Aorta (tissue), 5 donors: ENCODE measurements at places on chromosomes 7 and 10.

DNA sequence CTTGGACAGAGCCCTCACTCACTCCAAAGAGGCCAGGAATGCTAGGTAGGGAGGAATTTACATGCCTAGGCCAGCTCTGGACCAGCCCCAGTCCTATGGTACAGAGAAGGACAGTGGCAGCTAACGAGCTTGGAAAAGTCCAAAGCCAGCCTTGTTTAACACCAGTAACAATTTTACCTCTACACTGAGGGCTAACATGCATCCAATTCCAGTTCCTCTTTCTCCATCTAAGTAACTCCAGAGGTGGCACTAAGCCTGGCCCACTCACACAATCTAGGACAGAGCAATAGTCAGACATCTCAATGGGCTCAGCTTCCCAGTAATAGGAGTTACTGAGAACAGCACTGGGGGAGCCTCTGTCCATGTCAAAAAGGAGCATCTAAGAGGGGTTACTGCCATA, 5.7 kb upstream of the LCOR start:
- no peak for DNase-seq

GRCh38 chr7:40120020-40120419, 14.4 kb downstream of the MPLKIP start:
- no peak for DNase-seq

- no peak for DNase-seq
Measured at GRCh38 chr7:150974468-150975391, 3.4 kb downstream of the KCNH2 start.

DNA sequence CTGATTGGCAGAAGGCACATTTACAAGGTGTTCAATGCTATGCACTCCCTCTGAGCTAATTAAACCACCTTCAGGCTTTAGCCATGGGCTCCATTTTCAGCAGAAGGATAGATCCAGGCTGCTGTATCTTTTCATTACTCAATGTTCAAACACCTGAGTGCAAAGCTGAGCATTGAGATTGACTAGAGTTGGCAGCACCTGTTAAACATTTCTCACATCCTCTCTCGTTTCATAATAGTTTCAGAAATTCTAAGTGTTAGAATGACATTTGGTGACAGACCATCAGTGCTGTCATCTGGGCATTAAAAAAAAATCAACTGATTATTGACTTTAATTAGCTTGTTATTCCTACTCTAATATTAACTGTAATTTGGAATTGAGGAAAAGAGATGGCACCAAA, 187.1 kb upstream of the SEMA3E start:
- no peak for DNase-seq

DNA sequence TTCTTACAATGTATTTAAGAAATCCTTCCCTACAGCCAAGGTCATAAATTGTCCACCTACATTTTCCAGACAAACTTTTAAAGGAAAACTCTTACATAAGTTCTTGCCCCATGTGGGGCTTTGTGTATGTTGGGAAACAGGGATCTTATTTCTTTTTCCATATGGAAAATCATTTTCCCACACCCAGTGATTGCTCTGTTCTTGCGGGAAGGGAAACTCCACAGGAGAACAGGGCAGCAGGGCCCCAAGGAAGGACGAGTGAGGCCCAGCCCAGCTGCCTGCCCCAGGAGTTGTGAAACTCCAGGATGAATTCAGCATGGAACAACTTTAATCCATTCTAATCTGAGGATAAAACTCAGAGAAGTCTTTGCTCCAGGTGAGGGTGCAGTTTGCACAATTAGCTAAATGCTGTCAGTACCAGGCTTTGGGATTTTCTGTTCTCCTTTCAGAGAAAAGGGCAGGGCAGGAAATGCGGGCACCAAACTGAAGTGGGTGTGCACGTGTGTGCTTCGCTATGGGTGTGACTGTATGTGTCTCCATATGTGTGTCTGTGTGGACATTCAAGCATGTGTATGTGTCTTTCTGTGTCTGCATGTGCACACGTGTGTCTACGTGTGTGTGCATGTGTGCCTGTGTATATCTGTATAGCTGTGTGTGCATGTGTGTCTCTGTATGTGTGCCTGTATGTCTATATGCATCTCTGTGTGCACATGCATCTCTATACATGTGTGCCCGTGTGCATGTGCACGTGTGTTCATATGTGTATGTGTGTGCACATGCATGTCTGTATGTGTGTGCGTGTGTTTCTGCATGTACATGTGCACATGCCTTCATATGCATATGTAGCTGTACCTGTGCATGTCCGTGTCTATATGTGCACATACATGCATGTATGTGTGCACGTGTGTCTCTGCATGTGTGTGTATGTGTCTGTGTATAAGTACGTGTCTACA, 102.0 kb upstream of the FAM20C start:
- DNase-seq: no peak

- no peak for DNase-seq
Measured at GRCh38 chr7:42264702-42265101, 27.7 kb upstream of the GLI3 start.

DNA sequence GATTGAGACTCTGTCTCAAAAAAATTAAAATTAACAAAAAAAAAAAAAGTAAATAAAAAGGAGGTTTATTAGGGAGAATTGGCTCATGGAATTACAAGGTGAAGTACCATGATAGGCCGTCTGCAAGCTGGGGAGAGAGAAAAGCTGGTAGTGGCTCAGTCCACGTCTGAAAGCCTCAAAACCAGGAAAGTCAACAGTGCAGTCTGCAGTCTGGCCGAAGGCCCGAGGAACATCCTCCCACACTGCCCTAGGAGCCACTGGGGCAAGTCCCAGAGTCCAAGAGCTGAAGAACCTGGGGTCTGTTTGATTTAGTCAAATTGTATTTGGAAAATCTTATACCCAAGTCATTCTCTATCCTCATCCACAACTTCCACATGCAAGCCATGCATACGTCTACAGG, 59.0 kb upstream of the RAB18 start:
- no peak for DNase-seq

GRCh38 chr7:17311952-17312351, 13.5 kb downstream of the AHR start:
- no peak for DNase-seq

DNA sequence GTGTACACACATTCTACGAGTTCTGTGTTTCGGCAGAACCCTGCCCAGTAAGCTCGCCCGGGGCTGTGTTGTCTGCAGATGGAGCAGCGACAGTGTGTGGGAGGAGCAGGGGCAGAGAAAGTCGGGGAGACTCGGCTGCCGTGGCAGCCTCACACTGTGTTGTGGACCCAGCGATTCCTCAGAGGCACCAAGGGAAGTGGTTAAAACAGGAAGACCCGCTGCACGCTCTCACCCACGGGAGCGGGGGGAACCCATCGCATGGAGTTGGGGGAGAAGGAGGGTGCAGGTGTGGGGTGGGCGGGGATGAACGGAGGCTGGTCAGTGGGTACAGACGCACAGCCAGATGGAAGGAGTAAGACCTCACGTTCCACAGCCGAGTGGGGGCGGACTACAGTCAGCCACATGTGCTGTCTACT, 250.2 kb downstream of the ELFN1 start:
- DNase-seq: no peak

DNA sequence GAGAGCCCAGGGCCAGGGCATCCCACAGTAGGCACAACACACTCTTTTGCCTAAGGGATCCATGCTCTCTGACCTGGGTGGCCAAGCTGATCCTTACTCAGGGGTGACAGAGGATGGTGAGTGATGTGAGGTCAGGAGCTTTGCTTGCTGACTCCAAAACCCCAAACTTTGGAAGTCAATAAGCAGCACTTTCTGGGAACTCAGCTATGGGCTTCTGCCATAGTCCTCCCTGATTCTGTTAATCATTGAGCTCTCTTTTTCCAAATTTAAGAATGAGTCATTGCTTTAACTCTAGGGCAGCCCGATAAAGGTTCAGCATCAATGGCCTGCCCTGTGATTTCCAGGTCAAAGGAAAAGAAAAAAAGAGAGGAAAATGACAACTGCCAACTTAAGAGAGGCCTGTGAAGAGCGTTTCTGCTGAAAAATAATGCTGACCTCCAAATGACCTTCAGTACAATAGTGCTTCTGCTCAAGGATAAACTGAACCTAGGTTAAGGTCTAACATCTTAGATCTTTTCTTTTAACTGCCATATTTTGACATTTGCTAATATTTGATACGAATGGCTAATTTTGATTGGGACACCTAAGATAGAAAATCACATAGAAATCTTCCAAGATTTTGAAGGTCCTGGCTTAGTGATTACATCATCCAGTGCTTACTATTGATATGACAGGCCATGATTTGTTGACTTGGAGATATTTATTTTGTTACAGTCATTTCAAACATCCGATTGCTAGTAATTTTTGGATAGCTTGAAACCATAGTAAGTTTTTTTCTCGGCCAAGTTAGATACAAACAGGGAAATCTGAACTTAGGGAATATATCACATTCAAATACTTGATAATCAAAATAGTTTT, 20.8 kb upstream of the RELN start:
- DNase-seq: no peak

- DNase-seq: no peak
Measured at GRCh38 chr7:14825912-14826311, 76.6 kb downstream of the DGKB start.

DNA sequence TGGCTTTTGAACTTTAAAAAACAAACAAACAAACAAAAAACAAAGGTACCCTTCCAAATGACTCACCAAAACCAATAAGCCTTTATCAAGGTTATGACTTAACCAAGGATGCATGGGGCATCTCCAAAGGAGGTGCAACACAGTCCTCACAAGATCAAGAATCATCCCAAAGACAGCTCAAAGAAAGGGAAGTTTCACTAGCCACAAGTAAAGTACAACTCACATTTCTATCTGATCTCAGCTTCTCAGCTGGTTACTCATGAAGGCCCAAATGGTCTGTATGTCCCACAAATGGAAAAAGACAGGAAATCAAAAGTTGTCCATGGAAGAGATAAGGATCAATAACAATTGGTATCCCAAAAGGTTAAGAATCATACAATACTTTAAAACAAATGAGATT, 6.0 kb upstream of the MKLN1 start:
- DNase-seq: no peak

GRCh38 chr10:110226543-110226925, 19.1 kb downstream of the MXI1 start:
- peak; percentile 97 for DNase-seq

GRCh38 chr10:11113156-11113555, 95.5 kb downstream of the CELF2 start:
- DNase-seq: no peak

GRCh38 chr7:132410861-132411541, 165.3 kb downstream of the PLXNA4 start:
- DNase-seq: no peak

DNA sequence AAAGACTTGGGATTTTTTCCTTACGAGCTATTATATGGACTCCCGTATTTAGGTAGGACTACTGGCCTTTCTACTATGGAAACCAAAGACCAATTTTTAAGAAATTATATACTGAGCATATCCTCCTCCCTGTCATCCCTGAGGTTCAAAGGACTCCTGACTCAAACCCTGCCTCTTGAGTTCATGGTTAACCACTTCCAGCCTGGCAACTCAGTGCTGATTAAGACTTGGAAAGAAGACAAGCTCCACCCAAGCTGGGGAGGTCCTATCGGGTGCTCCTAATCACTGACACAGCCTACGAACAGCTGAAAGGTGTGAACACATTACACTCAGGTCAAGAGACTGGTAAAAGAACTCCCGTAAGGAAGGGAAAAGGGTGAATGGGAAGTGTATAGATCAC, 66.8 kb downstream of the LYZL2 start:
- no peak for DNase-seq

GRCh38 chr7:33024189-33024757, 38.3 kb downstream of the NT5C3A start:
- DNase-seq: no peak

- DNase-seq: no peak
Measured at GRCh38 chr7:111232249-111233084, 141.5 kb downstream of the LRRN3 start.

GRCh38 chr7:38424750-38425463, 151.5 kb upstream of the TARP start:
- DNase-seq: no peak

GRCh38 chr10:84944187-84944586, 615.8 kb downstream of the CCSER2 start:
- DNase-seq: no peak

DNA sequence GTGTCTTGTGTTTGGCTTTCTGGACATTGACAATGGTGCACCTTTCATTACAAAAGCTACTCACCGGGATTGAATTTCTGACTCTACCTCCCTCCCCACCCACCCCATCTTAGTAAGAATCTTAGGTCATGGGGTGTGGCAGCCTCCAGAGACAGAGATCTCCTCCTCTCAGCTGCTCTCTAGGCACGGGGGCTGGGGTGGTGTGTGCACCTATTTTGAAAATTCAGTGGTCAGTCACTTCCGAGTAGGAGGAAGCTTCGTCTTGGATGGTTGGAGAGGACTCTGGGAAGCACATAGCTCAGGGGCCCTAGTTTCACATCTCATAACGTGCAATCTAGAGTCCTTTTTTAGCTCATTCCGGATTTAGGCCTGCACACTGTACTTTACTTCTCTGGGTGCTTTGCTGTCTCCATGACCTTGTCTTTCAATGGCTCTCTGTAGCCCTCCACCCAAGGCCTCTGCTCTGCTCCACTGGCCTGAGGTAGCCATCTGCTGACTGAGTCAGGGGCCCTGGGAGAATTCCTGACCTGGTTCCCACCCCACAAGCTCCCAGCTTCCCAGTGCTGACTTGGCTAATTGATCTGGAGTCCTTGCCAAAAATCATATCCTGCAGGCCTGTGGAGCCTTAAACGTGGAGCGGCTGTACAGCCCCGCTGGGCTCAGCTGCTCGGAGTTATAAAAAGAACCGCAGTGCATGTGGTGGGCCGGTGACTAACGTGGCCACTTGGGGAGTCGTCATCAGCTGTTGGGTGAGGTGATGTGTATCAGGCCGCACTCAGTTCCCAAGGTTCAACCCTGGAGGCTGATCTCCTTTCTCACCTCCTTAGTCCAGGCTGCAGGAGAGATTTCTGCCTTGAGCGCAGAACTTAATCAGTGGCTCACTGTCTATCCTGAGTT, 19.3 kb upstream of the ADAMTS14 start:
- DNase-seq: peak; percentile 81

- no peak for DNase-seq
Measured at GRCh38 chr7:157503229-157503628, 166.4 kb downstream of the DNAJB6 start.

DNA sequence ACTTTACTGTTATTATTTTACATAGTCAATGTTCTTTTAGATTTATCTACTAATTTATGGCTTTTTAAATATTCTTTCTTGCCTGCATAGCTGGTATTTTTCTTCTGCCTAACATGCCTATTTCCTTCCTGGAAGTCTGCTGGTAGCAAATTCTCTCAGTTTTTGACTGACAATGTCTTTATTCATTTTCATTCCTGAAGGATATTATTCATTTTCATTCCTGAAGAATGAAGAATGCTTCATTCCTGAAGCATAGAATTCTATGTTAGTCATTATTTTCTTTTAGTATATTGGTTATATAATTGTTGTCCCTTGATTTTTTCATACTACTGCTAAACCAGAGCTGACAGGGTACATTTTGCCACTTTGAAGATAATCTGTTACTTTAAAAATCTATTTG, 41.8 kb downstream of the TMEM168 start:
- no peak for DNase-seq

- DNase-seq: no peak
Measured at GRCh38 chr10:1498746-1499358, 238.5 kb downstream of the ADARB2 start.

GRCh38 chr10:42924484-42924883, 141.9 kb downstream of the BMS1 start:
- no peak for DNase-seq

- DNase-seq: no peak
Measured at GRCh38 chr7:120398284-120399000, 125.5 kb downstream of the KCND2 start.

- no peak for DNase-seq
Measured at GRCh38 chr7:50688226-50688590, 94.5 kb downstream of the GRB10 start.
